ENCODE measurements at places on chromosomes 6 and 20.

DNA sequence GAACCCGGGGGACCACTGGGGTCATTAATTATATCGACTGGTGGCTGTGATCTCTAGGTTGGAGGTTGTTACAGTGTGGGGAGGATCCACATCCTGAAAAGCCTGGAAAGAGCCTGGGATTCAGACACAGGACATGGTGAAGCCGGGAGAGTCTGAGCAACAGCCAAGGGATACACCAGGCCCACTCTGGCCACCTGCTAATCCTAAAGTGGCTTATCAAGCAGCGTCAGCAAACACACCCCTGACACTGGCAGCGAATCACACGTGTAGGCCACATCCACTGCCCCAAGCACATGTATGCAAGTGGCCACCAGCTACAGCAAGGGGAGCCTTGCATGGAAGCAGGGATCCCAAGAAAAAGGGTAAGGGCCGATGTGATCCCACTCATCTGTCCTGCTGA, 41.0 kb downstream of the GFOD1 start:
- no peak for DNase-seq

GRCh38 chr6:26485112-26485780, 14.9 kb upstream of the BTN1A1 start:
- no peak for DNase-seq

DNA sequence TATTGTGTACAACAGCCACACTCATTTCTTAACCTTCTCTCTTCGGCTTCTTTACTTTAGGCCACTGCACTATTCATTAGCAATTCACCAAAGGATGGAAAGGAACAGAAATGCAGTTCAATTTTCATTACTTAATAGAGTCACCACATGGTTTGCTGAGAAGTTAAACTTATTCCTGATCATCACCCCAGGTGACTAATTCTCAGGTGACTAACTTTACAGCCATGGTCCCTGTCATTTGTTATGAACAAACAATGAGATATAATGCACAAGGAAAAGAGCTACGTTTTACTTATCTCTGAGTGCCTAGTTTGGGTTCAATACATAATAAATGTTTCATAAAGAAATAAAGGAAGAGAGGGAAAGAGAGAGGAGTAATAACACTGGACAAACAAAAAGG, 45.8 kb upstream of the DST start:
- DNase-seq, result no peak

DNA sequence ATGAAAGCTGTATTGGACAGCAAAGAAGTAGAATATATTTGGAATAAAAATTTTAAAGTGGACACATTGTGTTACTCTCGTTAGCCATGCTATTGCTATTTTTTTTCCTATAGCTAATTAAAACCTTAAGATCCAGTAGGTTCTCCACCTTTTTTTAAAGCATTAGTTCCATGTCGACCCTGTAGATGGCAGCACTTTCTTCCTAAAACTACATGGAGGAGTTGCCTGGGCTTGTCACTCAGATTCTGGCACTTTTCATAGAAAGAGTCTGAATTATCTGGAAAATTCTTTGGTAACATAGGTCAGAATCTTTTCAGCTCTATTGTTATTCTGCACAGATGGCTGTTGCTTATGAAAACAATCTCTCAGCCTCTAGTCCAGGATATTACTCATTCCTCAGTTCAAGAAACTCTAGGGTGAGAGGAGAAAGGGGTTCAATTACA, 42.0 kb upstream of the ESR1 start:
- no peak for DNase-seq

- no peak for DNase-seq
Measured at GRCh38 chr20:34055290-34055689, 56.8 kb downstream of the EIF2S2 start.

DNA sequence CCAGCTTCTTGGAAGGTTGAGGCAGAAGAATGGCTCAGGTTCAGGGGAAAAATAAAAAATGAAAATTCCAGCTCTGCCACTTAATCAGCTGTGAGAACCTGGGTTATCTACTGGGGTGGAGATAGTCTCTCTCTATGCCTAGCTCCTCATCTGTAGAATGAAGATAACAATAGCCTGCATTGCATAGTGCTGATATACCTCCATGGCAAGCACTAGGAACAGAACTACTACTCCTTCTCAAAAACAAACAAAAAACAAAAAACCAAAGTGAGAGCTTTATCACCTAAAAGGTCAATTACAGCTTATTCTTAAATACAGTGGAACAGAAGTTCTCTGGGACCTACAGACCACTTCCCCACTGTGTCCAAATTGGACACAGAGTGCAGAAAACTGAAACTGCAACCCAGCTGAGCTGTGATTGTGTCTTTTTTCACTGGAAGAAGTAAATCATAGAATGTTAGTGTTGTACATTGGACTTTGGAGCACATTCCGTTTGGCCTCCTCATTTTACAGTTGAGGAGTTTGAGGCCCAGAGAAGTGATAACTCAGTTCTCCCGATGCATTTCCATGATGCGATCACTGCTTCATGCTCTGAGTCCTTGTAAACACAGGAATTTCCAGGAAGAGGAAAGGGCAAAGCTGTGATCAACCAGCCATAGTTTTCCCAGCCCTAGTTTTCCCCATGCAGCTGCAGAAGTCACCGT, 23.3 kb downstream of the MTFR2 start:
- DNase-seq, result no peak

GRCh38 chr20:58573986-58574385, 58.8 kb upstream of the APCDD1L start:
- DNase-seq, result no peak

GRCh38 chr6:79635232-79635543, 4.1 kb downstream of the SH3BGRL2 start:
- DNase-seq, result no peak

GRCh38 chr6:25270559-25270958, 8.6 kb upstream of the CARMIL1 start:
- no peak for DNase-seq

DNA sequence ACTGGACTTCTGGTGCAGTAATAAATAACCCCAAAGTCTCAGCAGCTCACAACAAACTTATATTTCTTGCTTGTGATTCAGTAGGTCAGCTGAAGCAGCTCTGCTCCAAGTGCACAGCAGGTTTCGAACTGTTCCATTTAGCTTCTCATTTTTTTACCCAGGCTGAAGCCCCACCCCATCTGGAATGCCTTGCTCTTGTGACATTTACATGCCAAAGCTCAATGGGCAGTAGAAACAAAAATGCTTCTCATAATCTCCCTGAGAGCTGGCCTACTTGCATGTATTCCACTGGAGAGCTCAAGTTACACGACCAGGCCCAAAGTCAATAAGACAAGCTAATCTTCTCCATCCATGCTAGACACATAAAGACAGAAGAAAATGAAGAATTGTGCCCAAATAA, 165.2 kb downstream of the HAO1 start:
- DNase-seq, result no peak

DNA sequence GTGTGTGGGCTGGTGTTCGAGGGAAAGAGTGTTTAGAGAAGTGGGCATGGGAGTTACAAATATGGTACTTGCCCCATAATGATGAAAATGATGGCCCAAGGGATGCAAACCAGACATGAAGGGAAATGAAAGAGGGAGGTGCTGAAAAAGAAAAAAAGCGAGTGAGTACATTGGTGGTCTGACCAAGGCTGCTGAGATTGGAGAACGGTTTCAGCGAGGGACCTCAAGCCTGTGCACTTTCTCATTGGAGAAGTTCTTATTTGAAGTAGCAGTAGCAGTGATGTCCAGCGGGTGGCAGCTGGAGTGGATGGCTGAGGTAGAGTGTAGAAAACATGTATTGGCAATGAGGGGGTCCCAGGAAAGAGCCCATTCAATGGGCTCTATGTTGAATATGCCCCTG, 54.8 kb downstream of the TNFAIP3 start:
- no peak for DNase-seq

DNA sequence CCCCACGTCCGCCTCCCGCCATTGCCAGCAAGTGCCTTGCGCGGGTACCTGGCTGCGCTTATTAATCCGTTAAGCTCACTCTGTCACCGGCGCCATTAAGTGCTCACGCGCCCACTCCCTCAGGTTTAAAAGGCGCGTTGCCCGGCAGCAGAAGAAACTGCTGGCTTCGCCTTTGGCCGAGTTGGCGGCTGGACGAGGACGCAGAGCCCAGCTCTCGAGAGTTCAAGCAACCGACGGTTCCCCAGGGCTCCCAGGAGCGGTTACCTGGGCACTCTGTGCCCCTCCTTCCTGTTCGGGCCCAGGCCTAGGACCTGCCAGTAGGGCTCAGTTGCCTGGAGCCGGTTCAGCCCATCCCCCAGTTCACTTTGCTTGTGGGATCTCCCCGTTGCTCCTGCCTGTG, at the start of gene GGTLC1:
TSS of gene GGTLC1 (minus strand) at position 219 of the 400 bp plus-strand sequence. CDS start 2,168 bp downstream, outside the sequence.
- no peak for DNase-seq

- no peak for DNase-seq
Measured at GRCh38 chr6:46719099-46719498, 16.1 kb downstream of the PLA2G7 start.

DNA sequence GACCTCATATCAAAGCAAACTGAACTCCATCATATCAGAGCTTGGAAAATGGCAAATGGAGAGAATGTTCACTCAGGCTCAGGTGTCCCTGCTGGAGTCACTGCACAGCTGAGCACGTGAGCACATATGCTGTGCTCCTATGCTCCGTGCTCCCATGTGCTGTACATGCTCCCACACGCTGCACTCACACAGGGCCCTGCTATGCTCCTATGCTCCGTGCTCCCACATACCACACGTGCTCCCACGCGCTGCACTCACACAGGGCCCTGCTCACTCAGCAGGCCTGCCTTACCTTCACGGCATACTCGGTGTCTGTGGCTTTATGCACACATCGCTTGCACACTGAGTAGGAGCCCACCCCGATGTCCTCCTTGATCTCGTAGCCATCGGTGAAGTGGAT, 65.7 kb upstream of the MPC1 start:
- DNase-seq, result no peak

GRCh38 chr6:4256969-4257368, 121.6 kb upstream of the ECI2 start:
- DNase-seq, result no peak

- DNase-seq, result no peak
Measured at GRCh38 chr20:40986774-40987173, 41.8 kb upstream of the TOP1 start.

GRCh38 chr20:35773154-35773751, 1.4 kb downstream of the PHF20 start:
- peak; percentile 1 for DNase-seq

GRCh38 chr6:149200282-149200945, 117.1 kb upstream of the TAB2 start:
- DNase-seq, result no peak

- DNase-seq, result no peak
Measured at GRCh38 chr6:20606831-20607230, 72.6 kb downstream of the CDKAL1 start.

DNA sequence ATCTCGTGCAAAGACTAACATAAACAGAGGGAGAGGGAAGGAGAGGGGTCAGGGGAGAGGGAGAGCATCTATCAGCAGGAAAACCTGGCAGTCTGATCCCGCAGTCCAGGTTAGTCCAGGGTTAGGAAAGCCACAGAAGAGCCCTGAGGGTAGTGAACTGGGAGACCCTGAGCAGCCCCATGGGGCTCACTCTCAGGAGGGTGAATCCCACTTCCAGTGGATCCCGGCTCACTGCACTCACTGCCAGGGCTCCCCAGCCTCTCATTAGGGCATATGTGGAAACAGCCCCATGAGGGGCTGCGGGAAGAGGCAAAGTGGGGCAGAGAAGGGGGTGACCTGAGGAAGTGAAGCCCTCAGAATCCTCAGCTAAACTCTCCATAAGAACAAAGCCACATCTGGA, 329.9 kb downstream of the UBE3D start:
- no peak for DNase-seq

- no peak for DNase-seq
Measured at GRCh38 chr6:153145591-153145990, 14.5 kb upstream of the RGS17 start.

- DNase-seq, result no peak
Measured at GRCh38 chr6:166565084-166565967, 21.2 kb downstream of the RAMACL start.

DNA sequence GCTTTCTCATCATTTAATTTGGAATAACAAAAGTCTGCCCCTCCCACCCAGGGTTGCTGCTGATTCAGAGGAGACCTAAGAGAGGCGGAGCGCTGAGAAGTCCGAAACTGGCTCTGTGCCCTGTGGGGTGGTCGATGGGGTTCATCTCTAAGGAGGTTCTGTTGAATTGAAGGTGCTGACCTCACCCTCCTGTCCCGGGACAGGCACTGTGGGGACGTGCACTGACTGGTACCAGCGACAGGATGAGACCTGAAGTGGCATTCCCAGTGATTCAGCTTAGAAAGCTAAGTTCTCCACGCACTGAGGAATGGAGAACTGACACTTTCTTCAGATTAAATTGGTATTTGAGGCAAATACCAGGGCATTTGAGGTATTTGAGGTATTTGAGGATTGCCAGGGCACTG, 1.3 kb downstream of the GUCA1B start:
- DNase-seq, result no peak

DNA sequence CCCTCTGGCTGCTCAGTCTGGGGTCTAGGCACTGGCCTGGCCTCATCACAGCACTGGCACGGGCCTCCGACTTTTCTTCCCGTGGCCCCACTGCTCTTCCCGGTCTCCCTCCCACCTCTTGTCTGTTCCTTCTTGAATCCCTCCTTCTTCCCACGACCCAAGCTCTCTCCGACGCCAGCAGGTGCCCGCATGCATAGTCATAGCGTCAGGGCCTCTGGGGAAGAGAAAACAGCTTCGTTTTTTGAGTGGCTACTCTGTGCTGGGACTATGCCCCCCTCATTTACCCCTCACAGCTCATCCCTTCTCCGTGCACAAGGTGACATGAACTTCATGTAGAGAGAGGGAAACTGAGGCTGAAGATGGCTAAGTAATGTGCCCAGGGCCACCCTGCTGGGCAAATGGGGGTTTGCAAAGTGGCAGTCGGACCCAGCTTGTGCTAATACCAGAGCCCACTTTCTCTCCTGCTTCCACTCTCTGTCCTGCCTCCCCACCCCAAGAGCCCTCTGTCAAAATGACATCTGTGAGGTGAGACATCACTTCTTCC, 59.2 kb downstream of the SYNJ2 start:
- no peak for DNase-seq

DNA sequence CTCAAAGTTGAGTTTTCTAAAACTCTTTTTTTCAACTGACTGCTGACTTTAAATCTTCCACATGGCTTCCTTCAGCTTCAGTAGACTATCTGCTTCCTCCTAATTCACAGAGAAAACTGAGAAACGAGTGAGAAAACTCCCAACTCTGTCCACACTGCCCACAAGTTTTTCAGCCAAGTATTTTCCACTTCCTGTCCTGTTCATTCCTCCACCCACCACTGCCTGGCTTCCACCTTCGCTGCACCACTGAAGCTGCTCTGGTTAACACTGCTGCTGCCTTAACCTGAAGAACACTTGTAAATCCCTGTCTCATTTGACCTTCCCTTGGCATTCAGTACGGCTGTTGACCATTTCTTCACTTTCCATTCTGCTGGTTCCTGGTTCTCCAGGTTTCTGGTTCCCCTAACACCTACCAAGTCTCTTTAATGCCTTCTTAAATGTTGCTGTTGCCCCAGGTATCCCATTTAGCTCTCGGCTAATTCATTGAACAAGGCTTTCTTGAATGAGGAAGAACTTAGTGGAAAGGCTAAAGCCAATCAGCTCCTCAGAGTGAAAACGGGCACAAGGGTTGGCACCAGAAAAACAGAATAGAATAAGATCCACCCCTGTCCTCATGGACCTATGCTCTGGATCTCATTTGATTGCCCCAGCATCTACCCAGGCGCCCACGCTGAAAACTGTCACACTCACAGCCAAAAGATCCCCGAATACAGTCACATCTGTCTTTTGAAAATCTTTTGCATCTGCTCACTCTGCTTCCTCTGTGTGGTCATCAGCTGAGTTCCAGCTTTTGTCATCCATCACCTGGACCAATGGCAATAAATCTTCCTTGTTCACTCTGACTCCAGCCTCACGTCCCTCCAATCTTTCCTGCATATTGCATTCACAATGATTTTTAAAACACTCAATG, 104.4 kb upstream of the TAB2 start:
- DNase-seq, result no peak

Measured in nucleus accumbens (tissue), 56 donors.